ENCODE measurements at places on chromosomes 13 and 19. TPM values are rescaled to one million over a fixed set of nuclear protein-coding genes. Genes with fewer than 3 reads are reported as not detected.

GRCh38 chr19:55305491-55305890 lies 19.6 kb downstream of the TMEM150B start:
- DNase-seq = peak; percentile 95

GRCh38 chr19:40139533-40140287 lies 49.0 kb upstream of the ZNF780A start:
- peak; percentile 31 for DNase-seq

GRCh38 chr19:36707134-36707533 lies 19.7 kb downstream of the ZNF567 start:
- DNase-seq = no peak

Gene C1QTNF9B
- not detected for total RNA-seq

Gene PALM3
- 9.4 TPM for total RNA-seq

DNA sequence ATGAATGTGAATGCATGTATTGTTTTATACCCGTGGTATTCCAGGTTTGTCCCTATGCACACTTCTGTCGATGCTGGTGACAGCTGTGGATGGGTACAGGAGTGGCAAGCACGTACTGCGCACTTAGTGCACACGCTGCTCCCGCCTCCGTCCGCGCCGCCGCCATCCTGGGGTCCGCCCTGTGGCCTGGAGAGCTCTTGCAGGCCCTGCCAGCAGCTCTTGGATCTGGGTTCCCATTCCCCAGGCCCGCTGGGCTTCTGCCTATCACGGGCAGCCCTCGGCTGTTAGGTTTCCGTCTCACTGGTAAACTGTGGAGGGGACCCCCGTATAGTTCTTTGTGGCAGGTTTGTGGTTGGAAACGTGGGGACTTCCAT lies 4.0 kb downstream of the GNA11 start:
- no peak for DNase-seq

DNA sequence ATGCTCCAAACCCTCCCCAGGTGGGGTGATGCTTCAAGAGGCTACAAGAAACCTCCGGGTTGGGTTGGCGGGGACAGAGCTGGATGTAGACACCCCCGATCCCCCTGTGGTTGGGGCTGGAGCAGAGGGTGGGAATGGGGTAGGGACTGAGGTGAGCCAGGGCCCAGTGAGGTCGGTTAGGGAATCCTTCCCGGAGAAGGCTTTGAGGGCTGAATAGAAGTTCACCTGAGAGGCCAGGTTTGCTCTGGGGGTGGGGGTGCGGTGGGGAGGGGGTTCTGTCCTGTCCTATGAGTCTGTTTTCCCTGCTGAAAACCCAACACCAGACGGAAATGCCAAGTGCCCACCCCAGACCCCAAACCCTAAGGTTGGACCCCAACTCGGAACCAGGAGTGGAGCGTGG lies 69.1 kb downstream of the CELF5 start:
- peak; percentile 53 for DNase-seq

- DNase-seq = no peak
Measured at GRCh38 chr13:24151864-24152263, 8.7 kb upstream of the SPATA13 start.

Gene BRME1
- 3.4 TPM for total RNA-seq

Gene SLITRK5
- 0.55 TPM for total RNA-seq

- DNase-seq = no peak
Measured at GRCh38 chr19:15902254-15902653, 4.4 kb upstream of the CYP4F2 start.

GRCh38 chr13:29563941-29564340 lies 31.5 kb downstream of the SLC7A1 start:
- DNase-seq = no peak

DNA sequence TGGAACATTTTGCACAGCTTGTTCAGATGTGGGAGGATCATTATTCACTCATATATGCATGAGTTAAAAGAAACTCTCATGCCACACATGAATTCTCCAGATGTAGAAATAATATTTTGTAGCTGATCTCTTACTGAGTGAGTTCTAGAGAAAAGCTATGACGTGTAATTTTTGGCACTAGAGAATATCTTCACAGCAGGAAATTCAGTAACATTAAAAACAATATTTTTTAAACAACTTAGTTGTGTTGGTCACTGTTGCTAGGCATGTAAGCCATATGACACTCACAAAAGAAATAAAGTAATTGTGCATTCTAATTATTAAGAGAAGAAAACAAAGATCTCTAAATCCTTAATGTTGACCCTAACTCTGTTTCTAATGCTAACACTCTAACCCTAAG lies 371.4 kb upstream of the SLC10A2 start:
- DNase-seq = no peak

- DNase-seq = no peak
Measured at GRCh38 chr13:39556866-39557265, 46.1 kb downstream of the LHFPL6 start.

Gene SPTBN4
- 0.78 TPM for total RNA-seq

- no peak for DNase-seq
Measured at GRCh38 chr19:17721821-17722220, 2.5 kb downstream of the MAP1S start.

- no peak for DNase-seq
Measured at GRCh38 chr19:19461306-19461670, 54.1 kb downstream of the TSSK6 start.

- peak; percentile 80 for DNase-seq
Measured at GRCh38 chr13:99895444-99896368, 75.9 kb downstream of the ZIC5 start.

DNA sequence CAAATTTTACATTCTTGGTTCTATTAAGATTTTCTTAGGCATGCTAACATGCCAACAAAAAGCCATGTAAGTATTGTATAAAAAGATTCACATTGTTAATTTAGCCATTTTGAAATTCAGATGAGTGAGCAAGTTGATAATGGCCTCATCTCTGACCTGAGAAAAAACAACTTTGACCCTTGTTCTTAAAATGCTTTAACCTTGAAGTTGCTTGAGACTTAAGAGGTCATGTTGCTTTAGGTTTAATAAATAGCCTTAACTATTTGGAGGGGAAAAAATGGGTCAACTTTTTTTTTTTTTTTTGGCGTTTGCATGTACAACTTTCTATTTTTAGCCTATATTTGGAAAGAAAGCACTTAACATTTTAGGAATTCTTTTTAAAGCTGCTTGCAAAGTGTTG lies 6.0 kb downstream of the MIR17HG start:
- no peak for DNase-seq

Gene SGCG
- not detected for total RNA-seq

- DNase-seq = no peak
Measured at GRCh38 chr13:108915634-108916512, 286.5 kb downstream of the MYO16 start.

- DNase-seq = peak; percentile 33
Measured at GRCh38 chr13:33228648-33229445, 56.7 kb downstream of the STARD13 start.

Measured in H7 (cell line).